ENCODE measurements at places on chromosomes 11 and 22. TPM values are rescaled to one million over a fixed set of nuclear protein-coding genes. Genes with fewer than 3 reads are reported as not detected.

GRCh38 chr11:43447151-43447550 lies 88.4 kb downstream of the TTC17 start:
- DNase-seq = no peak

The GRAMD1B gene
- polyA plus RNA-seq = 13.0 TPM

The NXPE2 gene
- 0.42 TPM for polyA plus RNA-seq

DNA sequence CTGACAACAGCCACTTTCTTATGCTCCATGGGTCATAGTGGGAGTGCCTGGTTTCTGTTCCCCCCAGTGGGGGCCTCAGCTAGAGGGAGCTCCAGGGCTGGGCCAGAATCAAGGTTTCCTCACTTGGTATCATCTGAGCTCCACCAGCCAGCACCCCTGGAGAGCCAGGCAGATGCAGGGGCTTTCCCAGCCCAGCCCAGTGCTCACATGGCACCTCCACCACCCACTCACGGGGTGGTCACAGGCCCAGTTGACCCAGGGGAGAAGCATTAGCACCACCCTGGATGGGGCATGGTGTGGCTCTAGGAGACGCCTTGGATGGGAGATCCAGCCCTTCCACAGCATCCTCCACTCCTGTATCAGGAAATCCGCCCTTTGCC lies 24.1 kb upstream of the WNT7B start:
- DNase-seq = no peak

The OR8G1 gene
- polyA plus RNA-seq = not detected

All from left kidney (tissue), 8 donors.